Chondrocyte (in vitro differentiated cells): ENCODE measurements at places on chromosomes 7 and 10. TPM values are rescaled to one million over a fixed set of nuclear protein-coding genes. Genes with fewer than 3 reads are reported as not detected.

Gene CALHM3
- total RNA-seq, result not detected in 3 replicates

Gene SPDYE9
- not detected in 3 replicates for total RNA-seq

Gene FAM131B
- total RNA-seq, result 3.0 to 4.0 TPM (median 3.1 TPM) in 3 replicates

Gene SEMA3C
- 77.4 to 155 TPM (median 80.0 TPM) in 3 replicates for total RNA-seq
